CD4-positive, alpha-beta T cell treated with Interleukin-1 beta for 1 hour (primary cell): ENCODE measurements at places on chromosomes 13 and 19.

- DNase-seq, result no peak
These were observed 6.4 kb upstream of the QTRT1 start for GRCh38 chr19:10694706-10695307.

- no peak for DNase-seq
These were observed 617.7 kb downstream of the DCT start for GRCh38 chr13:93861818-93862217.

DNA sequence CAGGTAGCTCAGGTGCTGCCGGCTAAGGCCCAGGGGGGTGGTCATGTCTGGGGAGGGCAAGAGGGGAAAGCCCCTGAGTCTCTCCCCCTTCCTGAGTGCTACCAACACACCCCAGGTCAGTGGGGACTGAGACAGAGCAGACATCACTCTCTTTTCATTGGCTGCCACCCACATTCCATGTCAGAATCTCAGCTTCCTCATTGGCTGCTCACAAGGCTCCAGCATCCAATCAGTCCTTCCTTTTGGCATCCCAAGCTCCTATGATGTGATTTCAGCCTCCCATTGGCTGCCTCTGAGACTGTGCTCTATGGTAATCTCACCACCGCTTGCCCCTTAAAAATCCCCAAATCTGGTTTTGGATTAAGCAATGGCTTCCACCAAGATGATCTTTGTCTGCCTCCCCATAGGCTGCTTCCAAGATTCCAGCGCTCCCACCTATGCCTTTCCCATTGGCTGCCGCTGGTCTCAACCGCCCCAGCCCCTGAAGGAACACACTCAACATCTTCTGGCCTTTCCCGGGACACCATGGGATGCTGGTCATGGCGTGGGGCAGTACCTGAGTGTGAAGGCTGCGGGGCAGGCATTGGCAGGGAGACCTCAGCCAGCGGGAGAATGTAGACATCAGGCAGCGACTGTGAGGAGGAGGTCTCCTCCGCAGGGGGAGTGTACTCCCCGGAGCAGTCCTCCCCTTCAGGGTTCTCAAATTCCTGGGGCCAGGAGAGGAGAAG is 2.0 kb downstream of the LMTK3 start:
- DNase-seq, result no peak

- DNase-seq, result no peak
These were observed 27.1 kb downstream of the LNX2 start for GRCh38 chr13:27593267-27593666.

- no peak for DNase-seq
These were observed 22.8 kb downstream of the HTR2A start for GRCh38 chr13:46874006-46874405.

- DNase-seq, result peak; percentile 82
These were observed 6.5 kb downstream of the RAB11B start for GRCh38 chr19:8396563-8397203.

DNA sequence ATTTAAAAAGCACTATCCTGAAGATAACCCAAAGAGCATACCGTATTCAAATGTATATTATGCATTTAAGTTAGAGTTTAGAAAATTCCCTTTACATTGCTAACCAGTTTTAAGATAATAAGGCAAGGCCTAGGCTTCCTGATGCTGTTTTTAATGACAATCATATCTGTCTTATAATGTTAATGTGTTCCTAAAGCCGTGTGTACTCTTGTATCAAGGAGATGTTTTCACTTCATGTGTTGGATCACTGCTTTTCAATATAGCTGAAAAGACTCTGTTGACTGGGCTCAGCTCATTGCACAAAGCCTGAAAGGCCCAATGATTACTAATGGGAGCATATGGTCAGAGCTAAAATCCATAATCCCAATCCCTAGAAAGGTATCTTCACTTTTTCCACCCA is 81.6 kb downstream of the DACH1 start:
- no peak for DNase-seq

- no peak for DNase-seq
These were observed 10.5 kb downstream of the MBD3 start for GRCh38 chr19:1582201-1582600.

DNA sequence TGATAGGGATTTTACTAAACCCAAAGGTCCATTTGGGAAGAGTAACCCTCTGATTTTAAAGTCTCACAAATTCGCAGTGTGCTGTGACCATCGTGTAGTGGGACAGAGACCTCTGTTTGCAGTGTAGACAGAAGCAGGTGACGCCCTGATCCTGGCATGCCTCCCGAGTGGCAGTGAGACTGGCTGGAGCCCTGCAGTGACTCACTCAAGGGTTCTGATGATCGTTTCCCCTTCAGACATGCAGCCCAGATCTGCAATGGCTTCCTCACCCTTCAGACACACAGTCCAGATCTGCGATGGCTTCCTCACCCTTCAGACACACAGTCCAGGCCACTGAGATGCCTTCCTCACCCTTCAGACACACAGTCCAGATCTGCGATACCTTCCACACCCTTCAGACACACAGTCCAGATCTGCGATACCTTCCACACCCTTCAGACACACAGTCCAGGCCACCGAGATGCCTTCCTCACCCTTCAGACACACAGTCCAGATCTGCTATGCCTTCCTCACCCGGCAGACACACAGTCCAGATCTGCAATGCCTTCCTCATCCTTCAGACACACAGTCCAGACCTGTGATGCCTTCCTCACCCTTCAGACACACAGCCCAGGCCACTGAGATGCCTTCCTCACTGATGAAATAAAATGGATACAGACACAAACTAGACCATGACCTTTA is 125.2 kb downstream of the ATP11A start:
- DNase-seq, result no peak

- no peak for DNase-seq
These were observed 189.6 kb upstream of the CSNK1A1L start for GRCh38 chr13:37295071-37295470.

DNA sequence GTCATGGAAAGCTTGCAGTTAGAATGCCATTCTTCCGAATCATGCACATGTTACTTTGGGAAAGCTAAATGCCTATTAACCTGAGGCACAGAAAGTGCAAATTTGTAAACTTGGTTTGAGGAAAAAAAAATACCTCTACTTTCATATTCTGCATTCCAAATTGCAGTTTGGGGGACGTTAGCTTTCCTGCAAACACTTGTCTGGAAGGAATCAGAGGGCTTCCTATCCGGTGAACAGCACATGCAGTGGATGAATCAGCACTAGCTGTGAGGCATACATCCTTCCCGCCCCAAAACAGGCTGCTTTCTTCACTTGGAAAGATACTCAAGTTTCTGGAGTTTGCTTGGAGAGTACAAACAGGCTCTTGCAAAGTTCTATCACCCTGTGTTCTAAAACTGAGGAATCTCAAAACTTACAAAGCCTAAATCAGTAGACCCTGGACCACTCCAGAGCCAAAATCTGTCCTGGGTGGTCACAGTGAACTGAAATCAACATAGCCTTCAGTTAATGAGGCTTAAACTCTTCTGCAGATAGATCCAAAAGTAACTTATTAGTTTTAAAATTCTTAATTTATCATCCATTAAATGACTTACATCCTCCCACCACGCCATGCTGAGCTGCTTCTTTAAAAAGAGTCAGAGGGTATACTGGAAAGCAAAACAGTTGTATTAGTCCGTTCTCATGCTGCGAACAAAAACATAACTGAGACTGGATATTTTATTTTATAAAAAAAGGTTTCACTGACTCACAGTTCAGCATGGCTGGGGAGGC is 802.3 kb upstream of the ARGLU1 start:
- no peak for DNase-seq

- DNase-seq, result no peak
These were observed 10.5 kb downstream of the NECTIN2 start for GRCh38 chr19:44856421-44857083.

GRCh38 chr13:105035092-105035491 is 1500.4 kb downstream of the EFNB2 start:
- DNase-seq, result no peak

- DNase-seq, result peak; percentile 39
These were observed 66.1 kb upstream of the FRY start for GRCh38 chr13:31965361-31966066.
